ENCODE measurements at places on chromosomes 3 and 15.

DNA sequence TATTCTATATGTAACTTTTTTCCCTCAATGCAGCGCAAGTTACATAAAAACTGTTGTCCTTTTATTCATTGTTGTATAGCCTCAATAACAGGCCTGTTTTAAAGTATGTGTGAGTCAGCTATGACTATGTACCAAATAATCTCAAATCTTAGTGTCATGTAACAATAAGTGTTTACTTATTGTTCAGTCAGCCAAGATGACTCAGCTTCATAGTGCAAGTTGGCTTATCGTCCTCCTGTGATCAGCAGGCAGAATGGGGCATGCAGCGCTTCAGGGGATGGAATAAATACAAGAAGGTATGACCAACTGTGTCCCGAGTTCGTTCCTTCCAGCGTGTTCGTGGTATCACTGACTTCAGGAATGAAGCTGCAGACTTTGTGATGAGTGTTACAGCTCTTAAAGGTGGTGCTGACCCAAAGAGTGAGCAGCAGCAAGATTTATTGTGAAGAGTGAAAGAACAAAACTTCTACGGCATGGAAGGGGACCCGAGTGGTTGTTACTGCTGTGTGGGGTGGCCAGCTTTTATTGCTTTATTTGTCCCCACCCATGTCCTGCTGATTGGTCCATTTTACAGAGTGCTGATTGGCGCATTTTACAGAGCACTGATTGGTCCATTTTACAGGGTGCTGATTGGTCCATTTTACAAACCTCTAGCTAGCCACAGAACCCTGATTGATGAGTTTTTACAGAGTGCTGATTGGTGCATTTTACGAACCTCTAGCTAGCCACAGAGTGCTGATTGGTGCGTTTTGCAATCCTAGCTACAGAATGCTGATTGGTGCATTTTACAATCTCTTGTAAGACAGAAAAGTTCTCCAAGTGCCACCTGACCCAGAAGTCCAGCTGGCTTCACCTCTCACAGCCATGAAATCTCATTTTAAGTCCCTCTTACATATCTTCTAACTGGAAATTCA, 1016.0 kb downstream of the MCTP2 start:
- no peak for DNase-seq

DNA sequence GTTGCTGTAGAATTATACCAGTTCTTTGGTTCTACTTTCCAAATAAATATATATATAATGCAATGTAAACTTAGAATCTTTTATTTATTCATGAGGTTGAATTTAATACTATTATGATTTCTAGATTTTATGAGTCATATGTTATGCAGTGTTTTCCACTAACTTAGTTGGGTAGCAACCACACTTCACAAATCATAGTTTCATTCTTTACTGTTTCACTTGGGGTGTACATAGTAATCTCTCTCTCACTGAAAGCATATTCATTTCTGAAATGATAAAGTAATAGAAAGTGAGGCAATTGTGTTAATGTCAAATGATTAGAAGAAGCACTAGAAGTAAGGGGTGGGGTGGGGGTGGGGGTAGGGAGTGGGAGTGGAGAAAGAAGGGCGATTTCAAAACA, 52.6 kb downstream of the IQCH start:
- no peak for DNase-seq

DNA sequence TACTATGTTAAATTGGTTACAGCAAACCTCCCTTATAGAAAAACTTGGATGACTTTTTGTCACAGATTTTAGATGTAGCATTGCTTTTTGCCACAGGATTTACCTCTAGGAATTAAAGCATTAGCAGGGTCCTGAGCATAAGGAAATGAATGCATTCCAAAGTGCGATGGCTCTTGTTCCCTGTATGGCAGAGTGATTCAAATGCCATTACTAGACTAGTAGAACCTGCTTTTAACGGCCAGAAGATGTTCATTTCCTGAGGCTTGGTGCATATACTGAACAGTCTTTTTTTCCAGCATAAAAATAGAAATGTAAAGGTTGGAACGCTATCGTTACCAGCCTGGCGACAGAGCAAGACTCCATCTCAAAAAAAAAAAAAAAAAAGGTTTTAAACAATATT, 59.4 kb downstream of the WNT5A start:
- DNase-seq = no peak

GRCh38 chr3:158671821-158672214, 630 bp downstream of the LXN start:
- DNase-seq = no peak

GRCh38 chr15:67097930-67098740, 32.7 kb downstream of the SMAD3 start:
- DNase-seq = no peak

DNA sequence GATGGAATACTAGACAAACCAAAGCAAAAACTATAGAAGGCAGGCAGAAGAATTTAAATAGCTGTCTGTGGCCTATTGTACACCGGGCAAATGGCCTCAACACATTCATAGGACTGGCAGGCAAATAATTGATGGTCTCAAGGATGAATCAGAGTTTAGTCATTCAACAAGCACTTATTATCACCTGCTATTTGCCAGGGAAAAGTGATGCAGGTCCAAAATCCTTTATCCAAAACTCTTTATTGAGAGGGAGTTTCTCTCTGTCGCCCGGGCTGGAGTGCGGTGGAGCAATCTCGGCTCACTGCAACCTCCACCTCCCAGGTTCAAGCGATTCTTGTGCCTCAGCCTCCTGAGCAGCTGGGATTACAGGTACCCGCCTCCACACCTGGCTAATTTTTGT, 2.3 kb downstream of the EIF2AK4 start:
- DNase-seq = no peak

DNA sequence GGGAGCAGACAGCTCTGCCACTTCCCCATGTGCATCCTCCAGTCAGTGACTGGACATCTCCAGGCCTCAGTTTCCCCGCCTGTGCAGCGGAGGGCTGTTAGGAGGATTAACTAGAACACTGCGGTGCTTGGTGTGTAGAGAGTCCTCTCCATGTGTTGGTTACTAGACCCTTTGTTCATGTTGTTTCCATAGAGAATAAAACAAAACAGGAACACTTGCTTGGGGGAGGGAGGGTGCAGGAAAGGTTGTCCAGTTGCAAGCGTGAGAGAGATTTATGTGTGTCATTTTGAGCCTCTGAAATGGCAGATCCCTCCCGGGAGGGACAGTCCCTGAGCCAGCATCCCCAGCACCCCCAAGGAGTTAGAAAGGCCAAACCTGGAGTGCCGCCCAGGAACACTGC, 184.0 kb upstream of the LYSMD4 start:
- no peak for DNase-seq

- DNase-seq = no peak
Measured at GRCh38 chr3:140470962-140471361, 206.9 kb upstream of the TRIM42 start.
